Brain (organoid and tissue), 16 donors: ENCODE measurements at places on chromosomes 7 and 10.
A peak's percentile ranks its signal among the peaks of the same experiment; 100 is the strongest.

- DNase-seq: no peak
Observed at GRCh38 chr10:3820255-3820654, 35.2 kb upstream of the KLF6 start.

DNA sequence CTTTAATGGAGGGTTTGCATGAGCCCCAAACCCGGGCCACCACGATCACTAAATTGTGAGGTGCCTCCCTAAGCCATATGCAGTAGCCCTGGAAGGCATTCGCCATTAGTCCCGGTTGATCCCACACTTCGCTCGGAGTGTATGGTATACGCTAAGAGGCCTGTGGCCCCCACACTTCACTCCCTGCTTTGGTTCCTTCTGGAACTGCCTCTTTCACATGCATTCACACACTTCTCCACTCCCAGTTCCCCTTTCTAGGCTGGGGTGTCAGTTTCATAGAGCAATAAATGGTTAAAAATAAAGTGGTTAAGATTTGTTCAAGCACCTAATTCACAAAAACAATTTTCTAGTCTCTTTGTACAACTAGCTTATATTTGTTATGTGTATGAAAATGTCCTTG lies 212.1 kb upstream of the KCND2 start:
- no peak for DNase-seq

DNA sequence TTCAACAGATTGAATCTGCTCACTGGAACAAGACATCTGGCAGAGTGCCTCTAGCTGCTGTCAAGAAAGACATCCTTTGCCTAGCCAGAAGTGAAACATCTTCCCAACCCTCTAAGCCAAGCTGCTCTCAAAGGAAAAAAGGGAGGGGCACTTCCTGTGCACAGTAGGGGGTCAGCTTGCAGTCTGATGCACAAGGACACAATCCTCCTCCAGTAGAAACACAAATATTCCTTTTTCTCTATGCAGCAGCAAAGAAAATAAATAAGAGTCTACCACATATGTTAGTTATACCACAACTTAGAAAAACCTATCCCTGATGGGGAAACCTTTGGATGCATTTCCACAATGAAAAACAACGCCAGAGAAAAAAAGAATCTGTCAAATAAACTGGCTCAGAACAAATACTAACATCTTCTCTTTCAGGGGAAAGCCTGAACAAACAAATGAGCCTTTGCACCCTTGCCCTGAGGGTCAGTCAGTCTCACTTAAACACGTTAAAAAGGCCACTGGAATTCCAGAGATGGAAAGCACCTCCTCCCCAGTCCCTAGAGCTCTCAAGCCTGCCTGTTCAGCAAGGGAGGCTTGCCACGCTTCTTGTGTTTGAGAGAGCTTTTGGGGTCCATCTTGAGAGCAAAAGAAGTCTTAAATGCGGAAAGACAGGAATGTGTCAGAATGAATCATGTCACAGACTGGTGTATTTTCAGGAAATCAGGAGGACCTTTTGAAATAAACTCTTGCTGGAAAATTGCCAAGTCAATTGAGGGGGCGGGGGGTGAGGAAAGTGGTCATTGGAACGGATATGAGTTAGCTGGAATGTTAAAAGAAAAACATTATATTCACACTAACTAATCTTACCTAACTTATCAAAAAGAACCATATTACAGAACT lies 7.5 kb downstream of the LAMB1 start:
- no peak for DNase-seq

DNA sequence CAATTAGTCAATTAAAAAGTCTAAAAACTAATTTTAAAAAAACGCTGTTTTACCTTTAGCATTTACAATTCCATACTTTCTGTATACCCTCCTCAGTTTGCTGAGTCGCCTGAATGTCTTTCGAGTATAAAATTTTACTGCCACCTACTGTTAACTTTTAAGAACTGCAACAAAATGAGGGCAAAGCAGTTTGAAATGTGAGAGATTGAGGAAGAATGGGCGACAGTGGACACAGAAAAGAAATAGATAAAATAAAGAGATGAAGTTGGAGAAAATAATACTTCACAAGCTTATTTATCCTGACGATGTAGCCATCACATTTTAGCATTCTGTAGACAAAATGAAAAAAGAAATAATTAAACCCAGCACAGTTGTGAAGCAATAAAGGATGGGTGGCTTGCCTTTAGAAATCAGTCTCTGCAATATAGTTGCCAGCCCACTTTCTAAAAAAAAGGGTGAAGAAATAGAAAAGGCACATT lies 110.8 kb upstream of the PTN start:
- peak; percentile 78 for DNase-seq

- DNase-seq: no peak
Observed at GRCh38 chr7:55420530-55420929, 55.4 kb downstream of the LANCL2 start.

DNA sequence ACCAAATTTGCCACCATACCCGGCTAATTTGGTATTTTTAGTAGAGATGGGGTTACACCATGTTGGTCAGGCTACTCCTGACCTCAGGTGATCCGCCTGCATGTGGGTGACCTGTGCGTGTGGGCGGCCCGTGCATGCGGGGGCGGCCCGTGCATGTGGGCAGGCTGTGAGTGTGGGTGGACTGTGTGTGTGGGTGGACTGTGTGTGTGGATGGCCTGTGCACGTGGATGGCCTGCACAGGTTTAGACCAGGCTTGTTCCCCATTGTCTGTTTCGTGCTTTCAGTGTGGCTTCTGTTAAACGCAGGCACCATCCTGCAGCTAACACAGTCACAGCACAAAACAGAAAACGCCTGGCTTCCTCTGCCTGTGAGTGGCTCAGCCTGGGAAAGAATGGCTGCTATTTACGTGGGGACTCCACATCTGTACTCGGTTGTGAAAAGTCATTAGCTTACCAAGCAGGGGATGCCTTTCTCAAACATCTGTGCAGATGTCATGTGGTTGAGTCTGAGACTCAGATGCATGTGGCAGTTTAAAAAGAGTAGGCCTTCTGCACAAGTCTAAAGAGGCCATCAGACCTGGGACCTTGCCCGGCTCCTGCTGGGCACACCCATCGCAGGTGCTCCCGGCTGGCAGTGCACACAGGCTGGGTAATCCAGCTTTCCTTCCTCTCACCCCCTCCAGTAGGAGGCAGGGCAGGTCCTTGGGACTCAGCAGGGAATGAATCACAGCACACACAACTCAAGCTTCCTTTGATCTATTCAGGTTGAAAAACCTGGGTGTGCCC lies 91.6 kb downstream of the COBL start:
- peak; percentile 46 for DNase-seq

- no peak for DNase-seq
Observed at GRCh38 chr7:55588379-55588699, 16.0 kb upstream of the VOPP1 start.

GRCh38 chr10:82815680-82816079 lies 940.7 kb downstream of the NRG3 start:
- no peak for DNase-seq

- DNase-seq: peak; percentile 48
Observed at GRCh38 chr7:68813551-68814080, 784.7 kb upstream of the AUTS2 start.

GRCh38 chr7:143256932-143257331 lies 6.3 kb upstream of the GSTK1 start:
- DNase-seq: no peak

GRCh38 chr7:142838461-142839213 lies 16.2 kb upstream of the EPHB6 start:
- DNase-seq: no peak

- no peak for DNase-seq
Observed at GRCh38 chr7:128059143-128059988, 28.1 kb upstream of the LRRC4 start.

DNA sequence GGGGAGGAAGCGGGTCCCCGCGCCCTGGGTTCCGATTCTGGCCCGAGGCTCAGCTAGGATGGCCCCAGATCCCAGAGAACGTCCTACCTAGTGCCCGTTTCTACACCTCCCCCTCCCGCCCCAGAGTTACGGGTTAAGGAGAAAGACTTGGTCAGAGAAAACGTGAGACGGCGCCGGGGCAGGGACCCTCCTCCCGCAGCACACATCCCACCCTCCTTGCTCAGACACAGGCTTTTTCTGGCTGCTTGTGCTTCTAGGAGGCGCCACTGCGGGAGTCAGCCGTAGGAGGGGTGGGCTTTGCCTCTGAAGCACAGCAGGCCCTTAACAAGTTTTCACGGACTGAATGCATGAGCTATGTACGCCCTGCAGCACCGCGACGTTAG lies 104.9 kb upstream of the LEP start:
- DNase-seq: peak; percentile 51

GRCh38 chr10:50422259-50422658 lies 170.9 kb upstream of the ASAH2 start:
- no peak for DNase-seq

DNA sequence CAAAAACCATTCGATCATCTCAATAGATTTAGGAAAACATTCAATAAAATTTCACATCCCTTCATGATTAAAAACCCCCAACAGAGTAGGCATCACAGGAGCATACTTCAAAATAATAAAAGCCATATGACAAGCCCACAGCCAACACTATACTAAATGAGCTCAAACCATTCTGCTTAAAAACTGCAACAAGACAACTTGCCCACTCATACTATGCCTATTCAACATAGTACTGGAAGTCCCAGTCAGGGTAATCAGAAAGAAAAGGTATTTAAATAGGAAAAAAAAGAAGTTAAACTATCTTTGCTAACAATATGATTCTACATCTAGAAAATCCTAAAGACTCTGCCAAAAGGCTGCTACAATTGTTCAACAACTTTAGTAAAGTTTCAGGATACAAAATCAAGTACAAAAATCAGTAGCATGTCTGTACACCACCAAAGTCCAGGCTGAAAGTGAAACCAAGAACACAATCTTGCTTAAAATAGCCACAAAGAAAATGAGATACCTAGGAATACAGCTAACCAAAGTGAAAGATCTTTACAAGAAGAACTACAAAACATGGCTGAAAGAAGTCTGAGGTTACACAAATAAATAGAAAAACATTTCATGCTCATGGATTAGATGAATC lies 882.6 kb downstream of the GRM8 start:
- DNase-seq: no peak

GRCh38 chr7:590731-591551 lies 71.3 kb upstream of the PDGFA start:
- peak; percentile 43 for DNase-seq

- DNase-seq: no peak
Observed at GRCh38 chr10:52283174-52283573, 30.9 kb upstream of the DKK1 start.

GRCh38 chr10:53091574-53091973 lies 319.0 kb upstream of the MBL2 start:
- no peak for DNase-seq

- no peak for DNase-seq
Observed at GRCh38 chr10:99123851-99124250, 111.8 kb downstream of the HPSE2 start.

DNA sequence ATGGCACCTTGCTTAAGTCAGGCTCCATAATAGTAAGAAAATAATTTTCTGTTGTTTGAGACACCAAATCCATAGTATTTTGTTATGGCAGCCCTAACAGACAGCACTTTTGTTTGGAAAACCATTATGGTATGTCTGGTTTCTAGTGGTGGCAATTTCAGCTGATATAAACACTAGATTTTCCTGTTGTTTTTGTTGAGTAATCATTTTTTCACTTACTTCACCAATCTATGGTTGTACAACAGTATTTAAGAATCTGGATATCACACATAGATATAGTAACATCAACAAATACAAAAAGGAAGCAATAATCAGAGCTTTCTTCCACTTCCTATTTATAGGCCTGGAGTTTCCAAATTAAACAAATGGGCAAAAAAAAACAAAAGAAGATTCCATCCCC lies 725.8 kb upstream of the POM121L12 start:
- DNase-seq: no peak

GRCh38 chr10:31757386-31757791 lies 171.2 kb downstream of the ARHGAP12 start:
- peak; percentile 67 for DNase-seq

GRCh38 chr10:97063271-97063982 lies 122.3 kb downstream of the SLIT1 start:
- no peak for DNase-seq

DNA sequence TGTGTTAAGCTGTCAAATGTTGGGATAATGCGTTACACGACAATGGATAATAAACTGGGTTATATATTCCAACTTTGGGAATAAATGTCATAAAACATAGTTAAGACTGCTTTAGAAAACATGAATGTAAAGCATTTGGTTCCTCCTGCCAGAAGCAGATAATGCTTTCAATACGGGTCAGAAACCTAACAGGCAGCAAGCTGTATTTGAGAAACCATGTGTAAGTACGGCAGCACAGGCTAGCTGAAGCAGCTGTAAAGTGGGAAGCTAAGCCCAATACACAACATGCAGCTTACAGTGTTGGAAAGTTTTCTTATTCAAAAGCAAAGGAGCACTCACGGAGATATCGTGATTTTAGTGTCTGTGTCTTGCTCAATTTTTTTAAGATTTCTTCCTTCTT lies 46.5 kb downstream of the MALSU1 start:
- DNase-seq: no peak

DNA sequence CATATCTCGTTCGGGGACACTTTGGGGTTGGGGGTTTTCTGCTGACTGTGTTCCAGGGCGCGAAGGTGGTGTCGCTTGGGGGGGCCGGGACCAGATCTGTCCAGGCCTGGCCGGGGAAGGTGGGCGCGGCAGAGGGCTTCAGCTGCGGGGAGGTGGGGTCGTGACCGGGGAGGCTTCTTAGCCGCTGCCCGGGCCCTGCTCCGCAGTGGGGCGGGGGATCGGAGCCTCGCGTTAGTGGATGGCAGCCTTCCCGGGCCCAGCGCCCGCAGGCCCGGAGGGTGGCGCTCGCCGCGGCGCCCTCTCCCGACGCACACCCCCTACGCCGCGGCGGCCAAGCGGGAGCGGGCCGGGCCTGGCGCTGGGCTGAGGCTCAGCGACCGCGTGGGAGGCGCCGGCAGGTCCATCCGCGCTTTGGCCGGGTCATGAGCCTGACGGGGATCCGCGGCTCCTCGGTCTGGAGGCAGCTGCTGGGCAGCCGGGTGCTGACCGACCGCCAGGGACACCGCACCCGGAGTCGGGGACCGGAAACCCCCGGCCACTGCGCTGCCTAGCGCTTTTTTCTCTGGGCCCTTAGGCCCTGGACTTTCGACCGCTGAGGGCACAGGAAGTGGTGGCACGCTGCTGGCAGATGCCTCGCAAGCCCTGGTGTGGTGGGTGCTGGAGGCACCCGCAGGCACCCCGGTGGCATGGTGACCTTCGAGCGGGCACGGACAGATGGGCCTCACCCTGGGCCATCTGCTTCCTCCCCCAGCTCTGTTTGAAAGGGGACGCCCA lies 1.2 kb downstream of the AGAP3 start:
- DNase-seq: peak; percentile 61
